ENCODE measurements at places on chromosomes 4 and X. TPM values are rescaled to one million over a fixed set of nuclear protein-coding genes. Genes with fewer than 3 reads are reported as not detected.
A peak's percentile ranks its signal among the peaks of the same experiment; 100 is the strongest.

DNA sequence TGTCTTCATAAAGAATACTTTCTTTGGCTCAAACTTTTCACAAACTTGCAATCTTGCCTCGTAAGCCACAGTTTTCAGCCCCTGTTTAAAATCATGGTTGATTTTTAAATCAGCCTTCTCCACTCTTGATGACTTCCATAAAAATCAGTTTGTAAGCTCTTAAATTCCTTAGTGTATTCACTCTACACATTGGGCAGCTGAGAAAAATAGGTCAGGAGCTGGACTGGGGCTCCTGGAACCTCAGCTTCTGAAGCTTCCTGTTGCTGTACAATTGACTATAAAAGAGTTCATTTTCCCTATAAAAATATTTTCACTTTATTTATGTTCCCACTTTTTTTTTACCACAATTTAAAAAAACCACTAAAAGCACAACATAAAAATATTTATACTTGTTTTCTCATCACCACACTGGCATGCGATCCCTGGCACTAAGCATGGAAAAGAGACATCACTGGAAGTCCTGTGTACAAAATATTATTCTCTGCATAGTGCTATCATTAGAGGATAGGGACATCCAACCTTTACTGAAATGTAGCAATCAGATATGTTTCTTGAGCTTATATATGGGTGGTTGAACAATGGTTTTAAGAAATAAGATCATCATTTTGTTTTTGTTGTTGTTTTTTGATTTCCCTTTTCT is 345.7 kb downstream of the FBXO8 start:
- peaks cover 36% of the 10 kb centered on the region for H3K4me1 ChIP-seq
- DNase-seq, result no peak
- H3K27me3 ChIP-seq, result no peaks in the 10 kb centered on the region
- no peak overlapping the region for H3K27ac ChIP-seq

DNA sequence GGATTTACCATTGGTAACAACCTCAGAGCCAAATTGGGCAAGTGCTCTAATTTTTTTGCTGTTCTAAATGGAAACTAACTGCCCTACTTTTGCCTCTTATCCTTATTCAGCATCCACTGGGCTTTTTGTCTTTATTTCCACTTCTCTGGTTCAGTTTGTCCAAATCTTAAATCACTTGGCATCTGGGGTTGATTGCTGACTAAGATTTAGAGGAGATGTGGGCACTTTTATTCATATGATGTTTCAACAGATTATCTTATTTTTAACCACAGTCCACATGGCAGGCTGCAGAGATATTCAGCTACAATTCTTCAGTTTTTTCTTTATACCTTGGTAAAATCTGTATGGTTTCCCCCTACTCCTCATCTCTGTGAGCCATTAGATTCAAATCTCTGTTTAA is 1161.4 kb upstream of the PCDH7 start:
- no peak for DNase-seq
- no peaks in the 10 kb centered on the region for H3K4me1 ChIP-seq
- H3K27ac ChIP-seq, result no peak overlapping the region
- no peak overlapping the region for H3K4me3 ChIP-seq
- no peaks in the 10 kb centered on the region for H3K27me3 ChIP-seq

DNA sequence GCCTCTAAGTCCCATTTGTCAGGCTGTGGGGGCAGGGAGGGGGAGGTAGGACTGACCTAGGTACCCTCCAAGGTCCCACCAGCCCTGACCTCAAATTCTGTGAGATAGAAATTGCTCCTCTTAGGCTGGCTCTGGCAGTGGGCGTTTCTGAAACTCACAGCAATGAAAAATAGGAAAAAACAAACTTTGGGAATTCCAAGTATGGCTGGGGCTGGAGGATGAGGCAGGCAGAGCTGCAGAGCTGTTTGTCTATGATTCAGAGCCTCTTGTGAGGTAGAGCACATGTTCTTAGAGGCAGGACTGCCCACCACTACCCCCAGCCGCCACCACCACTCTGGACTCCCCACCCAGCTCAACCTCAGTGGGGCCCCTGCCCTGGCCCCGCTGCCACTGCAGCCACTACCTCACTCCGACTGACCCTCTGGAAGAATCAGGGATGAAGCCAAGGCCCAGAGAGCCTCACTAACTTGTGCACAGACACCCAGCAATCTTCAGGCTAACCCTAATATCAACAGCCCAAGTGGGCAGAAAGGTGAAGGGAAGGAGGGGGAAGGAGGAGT is 98.2 kb downstream of the PJA1 start:
- no peaks in the 10 kb centered on the region for H3K4me1 ChIP-seq
- H3K27me3 ChIP-seq, result no peaks in the 10 kb centered on the region
- H3K36me3 ChIP-seq, result no peaks in the 10 kb centered on the region
- no peak overlapping the region for H3K4me3 ChIP-seq
- no peak overlapping the region for H3K27ac ChIP-seq

GRCh38 chr4:39571054-39571453 is 43.8 kb upstream of the UGDH start:
- no peaks in the 10 kb centered on the region for H3K4me1 ChIP-seq
- no peak overlapping the region for H3K27ac ChIP-seq
- no peaks in the 10 kb centered on the region for H3K27me3 ChIP-seq

DNA sequence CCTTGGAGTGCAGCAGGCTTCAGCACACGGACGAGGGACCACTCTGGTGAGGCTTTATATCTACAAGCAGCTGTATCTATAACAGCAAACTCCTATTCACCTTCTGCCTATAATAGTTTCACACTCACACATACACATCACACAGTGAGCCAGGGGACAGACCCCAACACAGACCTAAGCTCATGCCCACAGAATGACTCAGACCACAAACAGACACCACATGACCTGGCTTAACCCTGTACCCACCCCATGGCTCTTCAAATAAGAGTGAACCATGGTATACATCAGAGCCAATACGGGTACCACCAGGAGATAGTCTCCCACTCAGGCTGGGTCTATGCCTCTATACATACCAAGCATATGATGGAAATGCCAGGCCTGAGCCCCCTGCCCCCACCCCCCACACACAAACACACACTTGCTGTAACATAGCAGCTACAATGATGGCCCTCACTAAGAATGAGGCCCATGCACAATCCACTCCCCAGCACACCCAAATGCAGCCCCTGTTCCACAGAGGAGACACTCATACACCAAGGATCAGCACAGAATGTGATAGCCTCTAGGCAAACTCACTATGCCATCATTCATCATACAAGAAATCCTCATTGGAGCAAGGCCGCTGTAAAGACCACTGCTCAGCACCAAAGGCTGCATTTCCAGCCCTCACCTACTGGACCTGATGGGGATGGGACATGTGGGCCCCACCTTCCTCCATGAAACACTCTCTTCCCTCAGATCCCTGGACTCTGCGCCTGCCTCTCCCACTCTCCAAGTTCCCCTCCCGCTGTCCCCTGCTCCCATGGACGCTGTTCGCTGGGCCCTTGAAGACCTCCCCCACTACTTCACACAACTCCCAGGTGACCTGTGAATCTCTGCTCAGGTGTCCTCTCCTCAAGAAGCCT is 62.1 kb upstream of the XIAP start:
- H3K4me1 ChIP-seq, result no peaks in the 10 kb centered on the region
- H3K4me3 ChIP-seq, result no peak overlapping the region
- H3K27ac ChIP-seq, result no peak overlapping the region
- no peak for DNase-seq
- H3K36me3 ChIP-seq, result no peaks in the 10 kb centered on the region

DNA sequence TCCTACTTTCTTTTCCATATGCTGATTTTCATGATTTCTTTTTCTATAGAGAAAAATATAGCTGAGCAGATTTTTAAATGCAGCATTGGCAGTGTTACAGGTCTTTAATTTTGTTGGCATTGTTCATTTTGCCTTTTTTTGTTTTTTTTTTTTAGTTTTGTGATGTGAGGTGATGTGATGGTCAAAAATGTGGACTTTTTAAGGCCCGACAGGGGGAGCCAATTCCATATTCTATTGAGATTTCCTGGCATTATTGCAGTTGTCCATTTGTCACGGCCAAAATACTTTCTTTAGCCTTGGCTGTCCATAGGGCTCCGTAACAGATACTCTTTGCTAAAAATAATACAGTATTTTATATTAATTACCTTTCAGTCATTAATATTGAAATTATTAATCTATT is 47.8 kb downstream of the SLIT2 start:
- no peaks in the 10 kb centered on the region for H3K4me1 ChIP-seq
- H3K27ac ChIP-seq, result no peak overlapping the region
- DNase-seq, result peak; percentile 50
- H3K27me3 ChIP-seq, result no peaks in the 10 kb centered on the region
- H3K4me3 ChIP-seq, result no peak overlapping the region
- H3K36me3 ChIP-seq, result no peaks in the 10 kb centered on the region

DNA sequence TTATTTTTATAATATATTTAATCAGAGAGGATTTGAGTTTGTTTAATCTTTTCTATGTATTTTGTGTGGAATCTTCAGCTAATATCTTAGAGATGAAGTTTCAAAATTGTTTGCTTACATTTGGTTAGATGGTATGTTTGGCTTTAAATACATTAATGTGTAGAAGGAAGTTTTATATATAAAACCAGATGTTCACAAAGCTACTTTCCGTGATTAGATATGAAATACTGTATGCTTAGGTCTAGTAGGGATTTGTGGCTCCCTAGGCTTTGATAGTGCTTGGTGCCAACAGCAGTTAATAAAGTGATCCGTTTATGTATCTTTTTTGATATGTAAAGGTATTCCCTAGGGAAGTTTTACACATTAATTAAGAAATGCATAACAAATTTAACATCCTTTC is 223.0 kb downstream of the ARHGAP10 start:
- H3K27ac ChIP-seq, result no peak overlapping the region
- peaks cover 3% of the 10 kb centered on the region for H3K4me1 ChIP-seq
- no peaks in the 10 kb centered on the region for H3K27me3 ChIP-seq
- no peak overlapping the region for H3K4me3 ChIP-seq

DNA sequence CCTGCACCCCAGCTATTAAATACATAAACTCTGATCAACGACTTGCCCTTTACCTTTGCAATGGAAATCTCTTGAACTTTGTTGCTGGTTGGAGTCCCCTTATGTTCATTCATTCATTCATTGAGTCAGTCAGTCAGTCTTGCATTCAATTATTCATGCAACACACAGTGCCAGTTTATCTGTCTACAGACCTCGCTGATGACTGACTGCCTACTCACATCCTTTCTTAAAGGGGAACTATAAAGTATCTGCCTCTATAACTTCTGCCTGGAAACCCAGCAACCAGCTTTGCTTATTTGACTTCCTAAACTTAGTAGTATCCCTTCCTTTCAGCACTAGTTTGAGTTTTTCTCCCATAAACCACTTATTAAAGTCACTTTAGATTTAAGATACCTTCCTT is 620.8 kb upstream of the ADGRL3 start:
- H3K4me3 ChIP-seq, result no peak overlapping the region
- H3K27me3 ChIP-seq, result no peaks in the 10 kb centered on the region
- DNase-seq, result no peak
- H3K27ac ChIP-seq, result no peak overlapping the region

GRCh38 chr4:41832961-41833360 is 84.4 kb upstream of the PHOX2B start:
- no peaks in the 10 kb centered on the region for H3K4me1 ChIP-seq
- H3K4me3 ChIP-seq, result no peak overlapping the region
- H3K27ac ChIP-seq, result no peak overlapping the region
- no peak for DNase-seq

GRCh38 chr4:23897564-23898109 is 7.8 kb upstream of the PPARGC1A start:
- no peak for DNase-seq
- no peaks in the 10 kb centered on the region for H3K36me3 ChIP-seq
- H3K4me1 ChIP-seq, result no peaks in the 10 kb centered on the region
- no peak overlapping the region for H3K4me3 ChIP-seq
- H3K27me3 ChIP-seq, result no peaks in the 10 kb centered on the region

- H3K27ac ChIP-seq, result no peak overlapping the region
- H3K36me3 ChIP-seq, result no peaks in the 10 kb centered on the region
- DNase-seq, result no peak
- no peak overlapping the region for H3K4me3 ChIP-seq
- no peaks in the 10 kb centered on the region for H3K4me1 ChIP-seq
Observed at GRCh38 chr4:22744478-22745062, 51.8 kb downstream of the GBA3 start.

- H3K27me3 ChIP-seq, result no peaks in the 10 kb centered on the region
- no peak overlapping the region for H3K27ac ChIP-seq
- no peaks in the 10 kb centered on the region for H3K36me3 ChIP-seq
Observed at GRCh38 chrX:38970074-38970473, 168.8 kb downstream of the MID1IP1 start.

GRCh38 chr4:115973768-115974167 is 860.3 kb upstream of the NDST4 start:
- no peaks in the 10 kb centered on the region for H3K36me3 ChIP-seq
- peaks cover 41% of the 10 kb centered on the region for H3K4me1 ChIP-seq

DNA sequence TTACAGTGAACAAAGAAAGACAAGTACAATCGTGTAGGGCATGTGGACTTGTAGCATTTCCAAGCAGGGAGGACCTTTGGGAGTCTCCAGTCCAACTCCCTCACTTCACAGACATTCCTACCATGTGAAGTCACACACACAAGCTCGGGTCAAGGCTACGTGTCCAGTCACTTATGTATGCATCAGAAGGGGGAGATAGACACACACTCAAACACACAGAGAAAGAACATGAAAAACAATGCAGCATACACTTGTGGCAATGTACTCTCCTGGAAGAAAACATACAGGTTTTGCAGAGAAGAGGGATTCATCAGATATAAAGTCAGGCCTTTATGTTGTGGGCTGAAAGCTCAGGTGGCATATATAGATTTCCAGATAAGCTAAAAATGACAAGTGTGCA is 136.1 kb upstream of the MID1 start:
- no peak overlapping the region for H3K4me3 ChIP-seq
- H3K27ac ChIP-seq, result no peak overlapping the region
- no peak for DNase-seq
- H3K36me3 ChIP-seq, result no peaks in the 10 kb centered on the region
- peaks cover 21% of the 10 kb centered on the region for H3K4me1 ChIP-seq

DNA sequence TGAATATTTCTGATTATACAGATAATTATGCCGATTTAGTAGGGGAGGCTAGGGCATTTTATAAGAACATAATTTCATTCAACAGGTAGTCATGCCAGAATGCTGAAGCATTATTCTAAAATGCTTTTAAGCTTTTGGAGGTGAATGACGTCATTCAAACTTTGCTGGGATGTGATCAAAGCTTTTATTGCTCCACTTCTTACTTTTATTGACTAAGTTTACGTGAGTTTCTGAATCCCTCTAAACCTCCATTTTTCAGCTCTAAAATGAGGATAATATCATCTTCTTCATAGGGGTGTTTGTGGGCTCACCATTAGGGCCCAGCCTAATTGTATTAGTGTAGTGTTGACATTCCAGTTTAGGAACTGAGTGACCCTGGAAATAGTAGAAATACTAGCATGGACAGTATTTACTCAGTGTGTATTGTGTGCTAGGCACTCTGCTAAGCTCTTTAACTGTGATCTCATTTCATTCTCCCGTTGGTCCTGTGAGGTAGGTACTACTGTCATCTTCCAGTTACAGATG is 3.0 kb downstream of the WWC2 start:
- H3K27ac ChIP-seq, result no peak overlapping the region
- H3K4me3 ChIP-seq, result no peak overlapping the region
- no peak for DNase-seq

Gene CXorf51A
- total RNA-seq, result not detected

Gene TCEAL3
- 12.0 TPM for total RNA-seq

Gene NELFA
- 50.3 TPM for total RNA-seq

Gene FRAS1
- total RNA-seq, result 21.3 TPM

Gene AMBN
- total RNA-seq, result 0.15 TPM

Gene SPIN2A
- total RNA-seq, result 0.26 TPM

Gene TMPRSS11A
- not detected for total RNA-seq

Gene TDO2
- total RNA-seq, result not detected

Gene SFRP2
- 86.1 TPM for total RNA-seq

Gene ETFDH
- 8.6 TPM for total RNA-seq

Gene SSX2B
- total RNA-seq, result not detected

Gene GPR50
- total RNA-seq, result 2.2 TPM

Gene BST1
- total RNA-seq, result 0.45 TPM

Gene C4orf50
- 0.32 TPM for total RNA-seq

All from neural progenitor cell (in vitro differentiated cells).